ENCODE measurements at places on chromosomes 6 and 20.

- no peak for DNase-seq
Measured at GRCh38 chr6:150788089-150788488, 77.4 kb upstream of the MTHFD1L start.

- no peak for DNase-seq
Measured at GRCh38 chr20:25339608-25340007, 51.0 kb downstream of the ABHD12 start.

GRCh38 chr20:50270569-50270968 lies 79.9 kb downstream of the CEBPB start:
- no peak for DNase-seq

- no peak for DNase-seq
Measured at GRCh38 chr6:29680416-29680815, 536 bp downstream of the ZFP57 start.

- no peak for DNase-seq
Measured at GRCh38 chr6:102732898-102733297, 1339.4 kb downstream of the GRIK2 start.

DNA sequence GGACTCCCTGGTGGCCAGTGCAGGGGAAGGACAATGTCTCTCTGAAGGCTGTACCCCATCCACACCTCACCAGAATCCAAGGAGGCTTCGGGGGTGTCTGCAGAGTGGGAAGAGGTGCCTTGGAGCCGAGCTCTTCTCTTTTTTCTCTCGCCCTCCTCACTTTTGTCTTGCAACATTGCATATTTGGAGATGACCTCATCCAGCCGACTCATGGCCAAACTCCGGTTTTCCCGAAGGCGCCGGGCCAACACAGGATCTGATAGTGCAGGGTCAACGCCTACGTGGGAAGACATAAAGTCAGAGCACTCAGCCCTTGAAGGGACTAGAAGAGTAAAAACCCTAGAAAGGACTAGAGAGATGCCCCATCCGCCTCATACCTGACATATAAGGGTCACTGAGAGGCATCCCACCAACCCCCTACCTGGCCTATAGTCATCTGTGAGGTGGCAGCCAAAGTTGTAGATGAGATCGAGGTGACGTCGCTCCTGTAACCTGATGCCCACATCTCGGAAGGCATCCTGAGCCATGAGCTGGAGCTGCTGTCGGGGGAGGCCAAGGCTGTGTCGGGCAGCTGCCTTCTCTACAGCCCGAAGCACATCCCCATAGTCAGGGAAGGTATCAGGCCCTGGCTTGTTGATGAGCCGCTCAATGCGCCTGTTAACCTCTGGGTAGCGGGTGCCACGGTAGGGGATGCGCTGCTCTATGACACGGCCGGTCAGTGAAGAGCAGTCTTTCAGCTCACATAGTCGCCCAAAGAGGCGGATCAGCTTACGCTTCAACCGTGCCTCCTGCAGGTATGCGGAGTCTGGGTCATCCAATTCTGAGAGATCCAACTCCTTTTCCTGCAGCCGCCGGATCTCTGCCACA lies 3.0 kb upstream of the ZBTB22 start:
- DNase-seq: no peak

GRCh38 chr6:109117346-109118035 lies 22.2 kb downstream of the CEP57L1 start:
- DNase-seq: no peak

GRCh38 chr20:3935295-3935955 lies 46.2 kb downstream of the PANK2 start:
- peak; percentile 13 for DNase-seq

DNA sequence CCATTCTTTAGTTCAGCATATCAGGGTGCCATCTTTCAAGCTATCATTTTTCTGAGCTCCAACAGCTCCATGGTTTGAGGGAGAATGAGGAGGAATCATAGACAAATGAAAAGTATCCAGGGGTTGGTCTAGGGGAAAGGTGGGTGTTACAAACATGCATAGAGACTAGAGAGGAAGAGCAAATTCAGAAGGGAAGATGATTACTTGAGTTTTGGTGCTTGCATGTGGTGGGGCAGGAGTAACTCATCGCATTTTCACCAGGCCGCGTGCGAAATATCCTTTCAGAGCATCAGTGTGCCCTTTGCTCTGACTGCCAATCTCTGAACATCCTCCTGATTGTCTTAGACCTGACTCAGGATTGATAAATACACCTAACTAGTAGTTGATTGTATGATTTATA lies 7.7 kb upstream of the BICRAL start:
- DNase-seq: no peak

DNA sequence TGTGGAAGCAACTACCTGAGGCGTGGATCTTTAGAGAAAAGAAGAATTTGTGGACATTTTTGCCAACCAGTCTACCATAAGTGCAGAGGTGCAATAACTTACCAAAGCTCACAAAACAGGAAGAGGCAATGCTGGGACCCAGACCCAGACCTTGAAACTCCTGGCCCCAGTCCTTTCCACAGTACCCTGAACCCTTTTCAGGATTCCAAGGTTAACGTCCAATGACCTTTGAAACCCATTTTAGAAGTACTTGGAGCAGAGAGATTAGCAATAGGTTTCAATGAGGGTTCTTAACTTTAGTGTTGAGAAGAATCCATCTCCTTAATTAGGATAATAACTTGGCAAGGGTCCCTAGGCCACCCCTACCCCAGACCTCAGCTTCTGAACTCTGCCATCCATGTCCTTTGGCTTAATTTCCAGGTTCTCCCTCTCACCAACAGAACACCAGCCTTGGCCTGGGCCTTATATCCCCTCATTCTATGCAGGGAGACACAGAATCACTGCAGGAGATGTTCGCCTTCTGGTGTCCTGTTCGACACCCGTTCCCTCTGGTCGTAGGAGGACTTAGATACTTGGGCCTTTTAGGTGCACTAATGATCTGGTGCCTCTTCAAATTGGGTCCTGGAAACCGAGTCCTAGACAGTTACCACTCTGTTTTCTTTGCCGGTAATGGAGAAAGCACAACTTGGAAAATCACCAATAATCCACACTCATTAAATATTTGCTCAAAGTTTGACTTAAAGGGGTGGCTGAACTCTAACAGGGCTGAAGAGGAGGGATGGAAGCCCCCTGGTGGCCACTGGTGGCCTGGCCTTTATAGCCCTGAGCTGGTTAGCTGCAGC lies 40.6 kb downstream of the ISM1 start:
- no peak for DNase-seq

GRCh38 chr20:53692465-53693067 lies 98.9 kb upstream of the ZNF217 start:
- no peak for DNase-seq

- no peak for DNase-seq
Measured at GRCh38 chr6:106182455-106182854, 96.3 kb downstream of the PRDM1 start.

GRCh38 chr6:56794421-56794820 lies 151.7 kb upstream of the DST start:
- no peak for DNase-seq
